ENCODE measurements at places on chromosomes 12 and 14.

- DNase-seq: no peak
These were observed 1305.0 kb downstream of the LRFN5 start for GRCh38 chr14:42911642-42912041.

- DNase-seq: no peak
These were observed 49.1 kb downstream of the B4GALNT3 start for GRCh38 chr12:508795-509194.

DNA sequence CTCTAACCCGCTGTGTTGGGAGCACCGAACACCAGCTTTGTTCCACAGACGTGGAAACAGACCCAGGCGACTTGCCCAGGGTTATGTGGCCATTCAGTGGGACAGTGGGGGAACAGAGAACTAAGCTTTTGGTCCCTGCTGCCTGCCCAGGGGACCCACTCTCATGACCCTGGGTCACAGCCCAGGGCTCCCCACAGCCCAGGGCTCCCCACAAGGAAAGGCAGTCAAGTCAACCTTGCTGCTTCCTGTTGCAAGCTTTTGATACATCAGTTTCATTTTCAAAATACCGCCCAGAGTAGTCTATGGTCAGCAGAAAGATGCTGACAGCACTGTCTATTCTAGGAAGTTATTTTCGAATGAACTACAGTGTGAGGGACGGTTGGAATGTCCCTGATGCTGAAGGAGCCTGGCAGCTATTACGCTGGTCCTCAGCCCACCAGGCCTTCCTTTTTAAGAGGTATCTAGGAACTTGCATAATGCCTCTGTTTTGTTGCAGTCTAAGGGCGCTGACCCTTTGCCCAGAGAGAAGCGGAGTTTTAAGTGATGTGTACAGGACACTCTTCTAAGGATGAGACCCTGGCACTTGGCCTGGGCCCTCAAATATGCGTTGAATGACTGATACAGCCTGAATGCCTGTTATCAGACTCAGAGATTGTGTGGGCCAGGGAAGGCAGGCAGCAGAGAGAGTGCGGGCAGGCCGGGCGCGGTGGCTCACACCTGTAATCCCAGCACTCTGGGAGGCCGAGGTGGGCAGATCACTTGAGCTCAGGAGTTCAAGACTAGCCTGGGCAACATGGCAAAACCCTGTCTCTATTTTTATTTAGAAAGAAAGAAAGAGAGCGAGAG is 12.6 kb upstream of the TTC7B start:
- DNase-seq: peak; percentile 42

GRCh38 chr14:38724621-38725020 is 378.4 kb downstream of the SEC23A start:
- no peak for DNase-seq

GRCh38 chr14:51072976-51073375 is 21.9 kb downstream of the TRIM9 start:
- DNase-seq: no peak

- DNase-seq: no peak
These were observed 18.8 kb upstream of the HIGD1C start for GRCh38 chr12:50933459-50934124.

- no peak for DNase-seq
These were observed 1004.2 kb upstream of the SEL1L start for GRCh38 chr14:82537831-82538230.

DNA sequence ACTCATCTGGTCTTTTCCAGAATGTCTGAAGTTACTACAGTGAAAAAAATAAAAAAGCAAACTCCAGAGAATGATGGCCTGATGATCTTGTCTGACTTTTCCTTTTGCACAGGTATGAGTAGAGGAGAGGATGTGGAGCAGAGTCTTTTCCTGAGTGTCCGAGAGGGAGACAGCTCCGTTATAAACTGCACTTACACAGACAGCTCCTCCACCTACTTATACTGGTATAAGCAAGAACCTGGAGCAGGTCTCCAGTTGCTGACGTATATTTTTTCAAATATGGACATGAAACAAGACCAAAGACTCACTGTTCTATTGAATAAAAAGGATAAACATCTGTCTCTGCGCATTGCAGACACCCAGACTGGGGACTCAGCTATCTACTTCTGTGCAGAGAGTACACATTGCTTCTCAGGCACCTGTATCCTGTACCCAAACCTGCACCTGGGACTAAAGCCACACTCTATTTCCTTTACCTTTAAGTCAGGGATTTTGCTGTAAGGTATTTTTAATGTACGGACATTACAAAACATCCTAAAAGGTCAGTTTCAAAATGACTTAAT is 75.8 kb upstream of the OR4E1 start:
- no peak for DNase-seq

GRCh38 chr14:63477556-63477955 is 65.6 kb downstream of the PPP2R5E start:
- DNase-seq: no peak

DNA sequence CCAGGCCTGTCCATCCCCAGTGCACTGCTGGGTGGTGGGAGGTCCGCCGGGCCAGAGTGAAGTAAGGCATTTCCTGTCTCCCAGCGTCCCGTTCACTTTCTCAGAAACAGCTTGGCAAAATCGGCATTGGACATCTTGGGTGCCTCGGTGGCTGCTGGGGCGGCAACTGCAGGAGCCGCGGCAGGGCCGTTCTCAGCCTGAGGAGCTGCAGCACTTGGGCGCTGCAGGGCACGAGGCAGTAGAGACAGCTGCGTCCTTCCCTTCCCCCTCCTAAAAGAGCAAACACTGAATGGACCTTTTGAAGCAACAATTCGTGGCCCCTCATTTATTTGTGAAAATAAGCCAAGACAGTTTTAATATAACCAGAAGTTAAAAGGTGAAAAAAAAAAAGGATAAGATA is 8.3 kb downstream of the FICD start:
- no peak for DNase-seq

DNA sequence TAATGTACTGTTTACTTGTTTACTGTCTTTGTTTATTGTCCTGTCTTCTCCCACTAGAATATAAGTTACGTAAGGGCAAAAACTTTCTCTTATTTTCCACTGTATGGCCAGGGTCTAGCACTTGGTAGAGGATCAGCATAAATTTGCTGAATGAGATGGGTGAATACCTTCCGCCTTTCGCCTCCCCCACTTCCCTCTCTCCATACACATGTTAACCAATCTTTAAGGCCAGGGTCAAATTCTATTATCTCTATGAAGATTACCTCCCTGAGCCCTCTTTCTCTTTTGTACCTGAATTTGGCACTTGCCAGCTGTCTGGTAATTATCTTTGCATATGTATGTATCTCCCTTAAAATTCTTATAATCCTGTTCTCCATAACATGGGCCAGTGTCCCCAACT is 4.9 kb downstream of the DUSP16 start:
- no peak for DNase-seq

Data from activated CD4-positive, CD25-positive, alpha-beta regulatory T cell treated with anti-CD3 and anti-CD28 coated beads, Interleukin-2, amount 50 U/mL, for 72 hours (primary cell).